ENCODE measurements at places on chromosomes 5 and 9.

DNA sequence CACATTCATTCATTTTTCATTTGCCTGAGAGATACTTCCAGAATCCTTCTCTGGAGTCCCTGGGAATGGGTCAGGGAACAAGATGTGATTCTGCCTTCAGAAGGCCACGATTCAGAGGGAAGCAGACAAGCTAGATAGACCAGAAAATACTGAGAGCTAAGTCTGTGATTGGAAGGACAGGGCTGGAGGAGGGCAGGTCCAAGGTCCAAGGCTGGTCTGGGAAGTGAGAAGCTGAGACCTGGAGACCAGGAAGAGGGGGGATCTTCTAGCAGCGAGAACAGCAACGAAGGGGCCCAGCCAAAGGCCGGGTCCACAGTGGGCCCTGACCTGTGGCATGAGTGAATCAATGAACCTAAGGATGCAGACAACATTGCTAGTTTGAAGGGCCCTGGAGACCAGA lies 4.1 kb upstream of the IER5L start:
- no peak for DNase-seq

DNA sequence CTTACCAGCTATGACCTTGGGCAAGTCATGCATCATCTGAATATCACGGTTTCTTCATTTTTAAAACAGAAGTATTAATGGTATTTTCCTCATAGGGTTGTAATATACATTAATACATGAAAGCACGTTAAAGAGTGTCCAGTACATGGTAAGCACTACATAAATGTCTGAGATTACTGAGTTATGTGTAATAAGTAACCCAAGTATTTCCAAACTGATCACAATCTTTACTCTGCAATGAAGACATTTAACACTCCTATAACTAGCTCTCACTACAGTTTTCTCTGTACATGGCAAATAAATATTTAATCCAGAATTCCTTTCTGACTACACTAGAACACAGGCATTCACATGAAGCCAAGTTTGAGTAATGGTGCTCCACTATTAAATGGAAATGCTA lies 4.0 kb downstream of the GLDC start:
- DNase-seq: no peak

DNA sequence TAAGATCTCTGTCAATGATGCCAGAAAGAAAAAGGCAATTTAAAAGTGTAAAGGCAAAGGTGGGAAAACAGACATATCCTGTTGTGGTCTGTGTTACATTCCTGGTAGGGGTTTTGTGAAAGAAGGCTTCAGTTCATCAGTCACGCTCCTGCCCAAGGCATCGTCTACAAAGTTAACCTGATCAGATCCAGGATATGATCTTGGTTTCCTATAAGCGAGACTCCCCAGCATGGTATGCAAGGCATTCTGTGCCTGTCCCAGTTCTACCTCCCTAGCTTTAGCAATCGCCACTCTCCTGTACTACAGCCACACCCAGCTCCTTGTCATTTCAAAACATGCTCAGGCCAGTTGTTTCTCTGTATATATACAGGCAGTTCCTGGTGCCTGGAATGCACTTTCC lies 58.0 kb upstream of the PTPN3 start:
- DNase-seq: no peak

- DNase-seq: no peak
Observed at GRCh38 chr9:84862810-84863287, 193.3 kb downstream of the NTRK2 start.

GRCh38 chr5:88693071-88693932 lies 189.7 kb downstream of the MEF2C start:
- DNase-seq: no peak

DNA sequence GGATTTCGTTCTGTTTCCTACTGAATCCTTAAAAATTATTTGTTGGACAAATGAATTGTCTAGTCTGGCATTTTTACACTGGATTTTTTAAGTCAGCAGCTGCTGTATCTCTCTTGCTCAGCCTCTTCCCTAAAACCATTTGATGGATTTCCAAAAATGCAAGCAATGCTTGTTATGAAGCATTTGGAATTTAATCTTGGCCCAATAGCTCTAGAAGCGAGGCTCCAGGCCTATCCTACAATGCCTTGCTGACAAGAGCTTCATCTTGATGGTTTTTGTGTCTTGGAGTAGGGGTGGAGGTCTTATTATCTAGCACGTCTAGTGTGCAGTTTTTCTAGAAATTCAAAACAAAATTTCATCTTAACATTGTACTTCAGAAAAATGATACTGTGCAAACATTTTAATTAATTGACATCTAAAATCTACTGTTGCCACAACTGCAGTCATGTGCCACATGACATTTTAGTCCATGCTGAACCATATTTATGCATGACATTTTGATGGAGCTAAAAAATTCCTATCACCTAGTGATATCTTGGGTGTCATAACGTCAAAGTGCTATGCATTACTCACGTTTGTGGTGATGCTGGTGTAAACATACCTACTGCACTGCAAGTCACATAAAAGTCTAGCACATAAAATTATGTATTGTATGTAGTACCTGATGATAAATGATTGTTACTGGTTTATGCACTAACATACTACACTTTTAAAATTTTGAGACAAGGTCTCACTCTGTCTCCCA lies 5.9 kb upstream of the RAD23B start:
- no peak for DNase-seq

- peak; percentile 8 for DNase-seq
Observed at GRCh38 chr9:137506274-137506673, 43.9 kb downstream of the PNPLA7 start.

GRCh38 chr5:93582677-93583438 lies at the start of gene NR2F1:
Gene NR2F1, plus strand, starts transcription at chr5:93583222. Its CDS starts 1,802 bp downstream, at chr5:93585024.
- peak; percentile 75 for DNase-seq

DNA sequence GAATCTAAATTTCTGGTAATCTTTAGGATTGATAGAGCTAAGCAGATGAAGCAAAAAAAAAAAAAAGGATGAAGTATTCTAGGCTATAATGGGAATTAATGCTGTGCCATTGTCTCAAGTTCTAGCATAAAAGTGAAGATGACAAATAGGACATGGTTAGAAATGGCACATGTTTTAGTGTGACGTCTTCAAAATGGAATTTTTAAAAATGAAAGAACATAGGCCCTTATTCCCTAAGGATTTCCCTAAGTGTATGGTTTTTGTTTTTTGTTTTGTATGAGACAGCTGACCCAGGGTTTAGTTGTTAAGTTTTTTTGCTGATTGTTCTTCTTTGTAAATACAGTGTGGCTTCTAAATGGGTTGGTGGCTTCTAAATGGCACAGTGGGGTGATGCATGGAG lies 7.1 kb downstream of the TLE4 start:
- no peak for DNase-seq

DNA sequence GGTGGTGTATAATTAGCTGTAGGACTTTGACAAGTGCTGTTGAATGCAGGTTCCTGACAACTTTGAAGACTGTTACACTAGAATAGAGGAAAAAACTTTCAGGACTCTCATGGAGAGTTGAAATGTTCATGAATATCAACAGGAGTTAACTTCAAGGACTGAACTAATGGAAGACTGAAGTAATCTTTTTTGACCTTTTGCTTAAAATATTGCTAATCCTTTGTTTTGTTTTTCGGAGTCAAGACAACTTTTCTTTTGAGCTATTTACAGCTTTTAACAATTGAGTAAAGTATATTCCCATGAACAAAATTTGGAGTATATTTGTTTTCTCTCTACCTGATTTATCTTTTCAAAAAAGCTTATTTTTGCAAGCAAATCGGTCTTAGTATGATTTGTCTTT lies 34.1 kb upstream of the MTMR12 start:
- DNase-seq: no peak

DNA sequence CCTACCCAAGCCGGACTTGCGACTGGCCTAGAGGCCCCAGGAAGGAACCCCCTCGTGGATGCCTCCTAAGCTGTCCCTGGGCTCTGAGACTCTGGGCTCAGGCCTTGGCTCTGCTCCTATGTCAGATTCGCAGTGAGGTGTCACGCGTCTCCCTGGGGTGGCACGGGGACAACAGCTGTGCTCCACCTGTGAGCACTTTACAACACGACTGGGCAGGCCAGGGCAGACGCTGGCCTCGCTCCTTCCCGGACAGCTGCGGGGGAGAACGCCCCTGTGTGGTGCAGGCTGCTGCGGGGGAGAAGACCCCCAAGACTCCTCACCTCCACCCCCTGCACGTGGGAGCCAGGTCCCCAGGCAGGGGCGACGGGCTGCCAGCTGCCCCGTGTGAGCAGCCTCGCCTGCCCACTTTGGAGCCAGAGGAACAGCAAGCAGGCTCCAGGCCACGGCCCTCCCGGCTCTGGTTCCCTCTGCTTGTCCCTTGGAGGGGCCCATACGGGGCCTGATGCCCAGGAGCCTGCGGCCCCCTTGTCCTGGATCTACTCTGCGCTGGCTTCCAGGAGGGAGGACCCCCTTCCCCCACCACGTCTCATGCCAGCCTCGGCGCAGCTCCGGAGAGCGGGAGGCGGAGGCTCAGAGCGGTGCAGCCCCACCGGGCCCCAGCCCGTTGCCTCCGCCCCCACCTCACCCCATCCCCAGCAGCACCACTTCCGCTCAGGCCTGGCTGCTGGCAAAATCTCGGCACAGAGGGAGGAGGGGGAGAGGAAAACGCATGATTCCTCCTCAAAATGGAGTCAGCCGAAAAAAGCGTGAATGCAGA lies 36.0 kb downstream of the SARDH start:
- peak; percentile 88 for DNase-seq

DNA sequence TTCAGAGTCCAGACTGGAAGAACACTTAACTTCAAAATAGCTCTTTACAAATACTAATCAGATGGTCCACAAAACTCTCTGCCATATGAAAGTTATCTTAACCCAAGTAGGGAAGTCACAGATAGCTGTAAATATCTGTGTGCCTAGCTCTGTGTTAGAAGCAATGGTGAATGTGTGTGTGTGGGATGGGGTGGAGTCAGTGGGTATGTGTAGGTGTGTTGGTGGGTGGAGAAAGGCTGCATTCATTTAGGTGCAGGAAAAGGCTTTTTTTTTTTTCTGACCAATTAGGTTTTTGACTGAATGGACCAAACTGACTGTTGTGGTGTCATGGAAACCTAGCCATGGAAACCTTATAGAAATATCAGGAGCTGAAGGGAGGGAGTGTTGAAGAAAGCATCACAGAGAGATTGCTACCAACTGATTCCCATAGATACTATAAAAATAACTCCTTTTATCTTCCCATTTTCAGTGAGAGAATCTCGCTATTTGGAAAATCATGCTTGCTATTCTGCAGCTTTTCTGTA lies 156.2 kb upstream of the NR3C1 start:
- no peak for DNase-seq

- DNase-seq: no peak
Observed at GRCh38 chr5:83092619-83093018, 15.3 kb downstream of the XRCC4 start.

GRCh38 chr5:130740047-130740569 lies 424.9 kb downstream of the HINT1 start:
- no peak for DNase-seq

GRCh38 chr9:136645903-136646754 lies 16.6 kb upstream of the EGFL7 start:
- DNase-seq: peak; percentile 76

DNA sequence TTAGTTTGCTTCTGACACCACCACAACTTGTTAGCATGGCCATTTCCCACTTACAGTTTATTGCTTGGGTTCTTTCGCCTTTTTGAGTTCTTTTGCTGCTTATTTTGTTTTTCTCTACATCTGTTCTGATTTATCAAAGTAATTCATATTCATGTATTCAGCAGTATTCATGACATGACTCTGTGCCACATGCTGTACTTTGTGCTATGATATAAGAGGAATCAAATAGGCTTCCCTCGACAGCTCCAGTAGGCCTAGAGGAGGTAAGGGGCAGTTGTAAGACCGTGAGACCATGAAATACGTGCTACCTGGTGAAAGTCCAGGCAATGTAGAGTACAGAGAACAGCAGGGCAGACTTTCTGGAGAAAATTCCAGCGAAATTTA lies 110.7 kb upstream of the SAP30L start:
- no peak for DNase-seq

All from left hindlimb (tissue), 1 donor.